ENCODE measurements at places on chromosomes 2 and 18.

- no peak for DNase-seq
These were observed 38.2 kb upstream of the LYPD6B start for GRCh38 chr2:149000158-149000938.

GRCh38 chr2:128781585-128782385, 463.1 kb upstream of the HS6ST1 start:
- no peak for DNase-seq

GRCh38 chr2:134406736-134407135, 152.9 kb downstream of the MGAT5 start:
- DNase-seq: no peak

- DNase-seq: no peak
These were observed 26.5 kb upstream of the FAM117B start for GRCh38 chr2:202608142-202608852.

GRCh38 chr2:102033031-102033749, 41.4 kb downstream of the IL1R2 start:
- DNase-seq: no peak

GRCh38 chr2:159128191-159128590, 158.3 kb downstream of the WDSUB1 start:
- DNase-seq: no peak

- no peak for DNase-seq
These were observed 180.9 kb downstream of the ZBTB7C start for GRCh38 chr18:48228301-48228715.

- DNase-seq: no peak
These were observed 89.7 kb downstream of the SPTBN1 start for GRCh38 chr2:54545702-54546450.

All from stimulated activated CD4-positive, alpha-beta T cell treated with anti-CD3 and anti-CD28 coated beads, Interleukin-12 subunit alpha, Interleukin-12 subunit beta, amount 100 ng/mL, for 48 hours (primary cell).